Fibroblast of lung (primary cell): ENCODE measurements at places on chromosomes 11 and 22.

GRCh38 chr11:120688163-120688562 lies 176.6 kb downstream of the GRIK4 start:
- DNase-seq, result no peak

- DNase-seq, result no peak
Measured at GRCh38 chr11:120334332-120334731, 1.9 kb upstream of the ARHGEF12 start.

GRCh38 chr11:32561835-32562234 lies 21.8 kb upstream of the EIF3M start:
- DNase-seq, result no peak

- peak; percentile 92 for DNase-seq
Measured at GRCh38 chr11:106482917-106483785, 405.7 kb downstream of the AASDHPPT start.

DNA sequence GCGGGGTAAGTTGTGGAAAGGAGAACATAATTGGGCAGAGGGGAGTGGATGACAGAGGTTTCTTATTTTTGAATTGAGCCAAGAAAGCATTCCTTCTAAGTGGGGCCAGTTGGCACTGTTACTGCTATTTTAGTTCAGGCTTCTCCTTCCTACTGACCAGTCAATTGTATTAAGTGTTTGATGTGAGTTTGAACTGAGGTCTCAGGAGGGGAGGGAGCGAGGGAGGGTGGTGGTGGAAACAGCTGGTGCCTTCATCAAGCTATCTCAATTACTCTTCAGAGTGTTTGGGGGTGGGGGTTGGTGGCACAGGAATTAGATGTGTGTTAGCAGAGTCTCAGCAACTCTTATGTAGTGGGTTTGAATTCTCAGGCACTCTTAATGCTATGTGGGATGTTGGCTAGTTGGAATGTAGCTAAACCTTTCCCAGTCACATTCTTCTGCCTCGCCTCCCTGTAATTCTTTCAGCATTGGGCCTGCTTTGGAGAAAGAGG lies 14.5 kb downstream of the CTNND1 start:
- peak; percentile 91 for DNase-seq

DNA sequence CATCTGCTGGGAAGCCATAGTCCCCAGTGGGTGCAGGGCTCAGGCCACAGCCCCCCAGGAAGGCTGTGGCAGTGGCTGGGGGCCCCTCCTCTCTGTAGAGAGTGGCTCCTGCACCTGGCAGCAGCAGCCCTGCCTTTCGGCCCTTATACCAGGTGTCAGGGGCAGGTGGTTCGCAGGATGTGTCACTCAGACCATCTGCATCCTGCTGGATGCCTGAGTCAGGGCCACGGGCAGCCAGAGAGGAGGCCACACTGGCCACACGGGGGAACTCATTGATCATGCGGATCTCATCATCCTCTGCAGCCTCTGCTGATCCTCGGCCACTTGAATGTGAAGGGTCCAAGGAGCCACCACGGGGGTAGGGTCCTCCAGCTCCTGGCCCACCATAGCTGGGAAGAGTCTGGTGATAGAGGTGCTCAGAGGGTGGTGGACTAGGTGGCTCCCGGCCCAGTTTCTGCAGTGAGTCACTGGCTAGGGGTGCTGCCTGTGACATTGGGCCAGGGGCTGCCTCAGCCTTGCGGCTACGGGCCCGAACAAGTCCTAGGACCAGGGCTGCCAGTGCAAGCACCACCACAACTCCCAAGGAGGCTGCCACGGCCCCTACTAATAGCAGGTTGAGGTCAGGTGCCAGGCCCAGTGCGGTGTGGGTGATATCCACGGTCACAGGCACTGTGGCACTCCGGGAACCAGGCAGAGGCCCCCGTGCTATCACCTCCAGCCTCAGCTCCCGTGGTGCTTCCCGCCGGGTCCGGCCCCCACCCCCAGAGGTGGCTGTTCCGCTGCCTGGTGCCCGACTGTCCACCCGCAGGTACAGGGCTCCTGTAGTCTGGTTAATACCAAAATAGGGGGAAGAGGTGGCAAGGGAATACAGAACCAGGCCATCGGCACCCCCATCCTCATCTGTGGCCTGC lies 3.3 kb upstream of the TPP1 start:
- DNase-seq, result no peak

DNA sequence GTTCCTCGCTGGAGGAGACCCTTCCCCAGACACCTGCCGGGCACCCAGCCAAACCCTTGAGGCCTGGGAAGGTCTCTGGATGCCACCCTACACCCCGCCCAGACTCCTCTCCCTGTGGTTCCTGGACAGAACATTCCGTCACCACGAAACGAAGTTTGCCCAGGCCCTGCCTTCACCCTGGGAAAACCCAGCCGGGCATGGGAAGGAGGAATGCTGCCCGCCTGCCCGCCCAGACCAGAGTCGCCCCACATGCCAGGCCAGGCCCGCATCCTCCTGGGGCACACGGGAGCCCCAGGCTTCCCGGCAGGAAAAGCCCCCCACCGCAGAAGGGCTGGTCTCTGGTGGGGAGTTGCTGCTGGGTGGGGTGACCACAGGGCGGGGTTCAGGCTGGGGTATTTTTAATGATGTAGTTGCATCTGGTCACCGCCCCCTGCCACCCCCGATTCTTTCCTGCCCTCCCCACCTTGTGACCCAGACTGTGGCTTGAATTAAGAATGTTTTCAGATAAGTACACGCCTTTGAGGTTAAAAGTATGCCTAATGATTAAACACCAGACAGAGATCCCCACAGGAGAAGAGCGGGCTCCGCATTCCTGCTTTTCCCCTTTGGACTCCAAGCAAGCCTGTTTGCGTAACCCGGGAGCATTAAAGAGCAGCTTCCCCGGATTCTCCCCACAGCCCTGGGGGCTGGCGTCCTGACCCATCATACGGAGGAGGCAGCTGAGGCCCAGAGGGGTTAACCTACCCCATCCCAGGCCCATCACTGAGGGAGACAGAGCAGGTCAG lies 44.6 kb upstream of the PPARA start:
- DNase-seq, result peak; percentile 93

- DNase-seq, result no peak
Measured at GRCh38 chr11:8289492-8289918, 25.8 kb upstream of the LMO1 start.

DNA sequence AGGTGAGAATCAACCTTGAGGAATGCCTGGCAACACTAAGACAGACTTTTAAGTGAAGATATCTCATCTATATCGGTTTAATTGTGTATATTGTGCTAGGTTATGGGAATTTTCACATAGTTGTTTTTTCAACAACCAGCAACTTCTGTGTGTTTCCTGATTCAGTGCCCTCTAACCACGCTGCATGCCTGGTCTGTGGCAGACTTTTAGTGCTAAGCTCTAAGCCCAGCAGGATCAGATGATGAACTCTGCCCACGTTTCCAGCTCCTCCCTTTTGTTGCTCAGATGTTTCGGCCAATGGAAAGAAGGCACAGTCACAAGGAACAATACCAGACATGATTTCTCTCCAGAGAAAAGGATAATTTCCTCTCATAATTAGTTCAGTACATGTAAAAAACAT lies 1.4 kb upstream of the VWA5A start:
- DNase-seq, result peak; percentile 14

DNA sequence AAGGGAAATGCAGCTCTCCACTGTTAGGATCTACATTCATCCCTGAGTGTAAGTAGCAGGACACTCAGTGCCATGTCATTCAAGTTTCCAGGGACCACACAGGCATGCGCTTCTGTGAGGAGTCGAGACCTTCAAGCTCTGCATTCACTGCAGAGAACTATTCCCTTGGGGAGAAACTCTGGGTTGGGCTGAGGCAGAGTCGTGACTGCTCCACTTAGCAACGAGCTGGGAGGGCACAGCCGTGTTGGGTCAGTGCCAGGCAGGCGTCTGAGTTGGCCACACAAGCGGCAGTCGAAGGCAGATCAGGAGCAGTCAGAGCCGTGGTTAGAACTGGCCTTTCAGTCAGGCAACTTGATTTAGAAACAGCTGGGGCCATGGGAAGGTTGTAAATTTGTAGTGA lies 14.7 kb downstream of the MPEG1 start:
- peak; percentile 22 for DNase-seq

DNA sequence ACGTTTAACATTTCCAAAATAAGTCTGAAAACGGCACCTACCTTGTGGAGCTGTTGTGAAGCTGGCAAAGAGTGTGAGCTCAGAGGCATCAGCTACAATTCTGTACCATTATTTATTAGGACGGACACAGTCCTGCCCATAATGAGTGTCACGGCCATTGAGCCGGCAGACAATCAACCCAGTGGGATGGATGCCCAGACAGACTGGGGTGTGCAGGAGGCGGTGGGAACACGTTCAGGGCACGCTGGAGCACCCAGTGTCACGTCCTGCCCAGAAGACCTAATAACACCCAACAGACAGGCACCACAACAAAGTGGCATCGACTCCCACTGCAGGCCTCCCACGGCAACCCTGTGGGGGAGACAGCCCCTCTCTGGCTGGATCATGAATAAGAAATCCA lies 34.5 kb downstream of the TPST2 start:
- DNase-seq, result no peak

DNA sequence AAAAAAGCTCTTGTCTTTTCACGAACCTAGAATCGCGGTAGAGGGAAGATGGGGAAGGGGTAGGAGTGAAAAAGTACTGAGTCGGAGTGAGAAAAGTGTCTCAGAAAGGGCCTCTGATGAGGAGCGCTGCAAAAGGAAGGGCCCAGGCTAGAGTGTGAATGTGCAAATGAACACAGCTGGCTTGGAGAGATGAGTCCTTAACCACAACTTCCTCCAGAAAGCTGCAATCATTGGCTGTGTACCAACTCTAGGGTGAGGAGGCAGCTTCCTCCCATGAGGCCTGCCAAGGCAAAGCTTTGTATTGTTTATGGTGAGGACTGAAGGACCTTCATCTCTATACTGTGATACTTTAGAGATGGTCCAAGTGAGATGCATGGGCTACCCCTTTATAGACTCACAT lies 566.9 kb upstream of the ANO5 start:
- peak; percentile 0 for DNase-seq

GRCh38 chr22:37623075-37624016 lies 14.7 kb downstream of the GGA1 start:
- no peak for DNase-seq

GRCh38 chr11:72245263-72245816 lies 1.4 kb upstream of the PHOX2A start:
- no peak for DNase-seq

GRCh38 chr11:1006762-1007161 lies 29.8 kb downstream of the MUC6 start:
- no peak for DNase-seq

DNA sequence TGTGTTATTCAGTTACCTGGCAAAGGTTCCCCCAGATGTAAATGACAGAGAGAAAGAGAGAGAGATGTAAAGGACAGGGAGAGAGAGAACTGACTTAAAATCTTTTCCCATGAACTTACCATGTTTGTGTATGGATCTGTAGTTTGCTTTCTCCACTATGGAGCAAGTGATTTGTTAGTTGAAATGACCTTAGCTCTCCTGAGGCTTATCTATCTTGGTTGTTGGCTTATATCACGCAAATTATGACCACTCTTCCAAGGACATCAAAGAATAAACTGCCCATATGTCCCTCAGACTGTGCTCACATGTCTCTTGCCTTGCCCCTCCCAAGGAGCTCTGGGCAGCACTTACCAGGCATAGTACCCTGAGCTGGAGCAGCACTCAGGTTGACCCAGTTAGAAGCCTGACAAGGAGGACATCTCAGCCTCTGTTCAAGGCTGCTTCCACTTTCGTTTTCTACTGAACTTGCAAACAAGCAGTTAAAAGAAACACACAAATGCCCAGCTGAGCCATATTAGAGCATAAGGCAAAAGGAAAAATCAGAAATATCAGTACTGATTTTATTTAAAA lies 95.3 kb upstream of the RCN1 start:
- peak; percentile 41 for DNase-seq
